ENCODE measurements at places on chromosomes 12 and 14. TPM values are rescaled to one million over a fixed set of nuclear protein-coding genes. Genes with fewer than 3 reads are reported as not detected.

GRCh38 chr12:81084811-81085350, 7.0 kb downstream of the ACSS3 start:
- no peak for DNase-seq
- H3K4me3 ChIP-seq = no peak overlapping the region
- H3K27me3 ChIP-seq = no peaks in the 10 kb centered on the region
- H3K36me3 ChIP-seq = no peaks in the 10 kb centered on the region
- H3K27ac ChIP-seq = no peak overlapping the region

Gene CCDC38
- not detected for total RNA-seq

- H3K27me3 ChIP-seq = no peaks in the 10 kb centered on the region
- H3K4me3 ChIP-seq = no peak overlapping the region
- H3K4me1 ChIP-seq = peaks cover 7% of the 10 kb centered on the region
- no peak overlapping the region for H3K27ac ChIP-seq
Observed at GRCh38 chr12:111932241-111932640, 80.7 kb downstream of the TMEM116 start.

- no peaks in the 10 kb centered on the region for H3K36me3 ChIP-seq
- DNase-seq = no peak
- H3K4me3 ChIP-seq = no peak overlapping the region
Observed at GRCh38 chr12:67692966-67693365, 44.4 kb downstream of the DYRK2 start.

DNA sequence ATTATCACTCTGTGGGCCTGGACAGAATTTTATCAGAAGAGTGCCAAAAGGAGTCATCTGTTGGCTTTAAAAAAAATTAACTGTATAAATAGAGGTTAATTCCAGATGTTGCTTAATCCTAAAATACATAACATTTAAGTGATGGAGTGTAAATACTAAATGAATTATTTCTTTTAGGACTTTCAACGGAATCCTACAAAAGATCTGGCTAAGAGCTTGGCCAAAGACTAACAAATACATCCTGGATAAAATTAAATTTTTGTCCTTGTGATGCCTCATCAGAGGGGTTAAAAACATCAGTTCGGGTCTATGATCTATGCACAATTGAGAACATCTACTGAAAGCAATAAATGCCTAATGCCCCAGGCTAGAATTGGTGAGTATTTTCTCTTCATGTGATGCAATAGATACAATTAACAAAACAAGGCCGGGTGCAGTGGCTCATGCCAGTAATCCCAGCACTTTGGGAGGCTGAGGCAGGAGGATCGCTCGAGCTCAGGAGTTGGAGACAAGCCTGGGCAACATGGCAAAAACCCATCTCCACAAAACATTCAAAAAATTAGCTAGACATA, 49.8 kb upstream of the RAP1B start:
- H3K4me3 ChIP-seq = no peak overlapping the region
- DNase-seq = no peak
- no peaks in the 10 kb centered on the region for H3K36me3 ChIP-seq
- H3K27me3 ChIP-seq = no peaks in the 10 kb centered on the region
- no peak overlapping the region for H3K27ac ChIP-seq

- H3K27ac ChIP-seq = no peak overlapping the region
- H3K4me3 ChIP-seq = no peak overlapping the region
- H3K36me3 ChIP-seq = no peaks in the 10 kb centered on the region
- peaks cover 8% of the 10 kb centered on the region for H3K27me3 ChIP-seq
Observed at GRCh38 chr14:56816574-56817391, 6.5 kb upstream of the OTX2 start.

Gene SNX6
- 25.3 TPM for total RNA-seq

Gene PEBP1
- 312 TPM for total RNA-seq

Gene CCDC184
- total RNA-seq = 1.6 TPM

Gene PPM1H
- 0.85 TPM for total RNA-seq

DNA sequence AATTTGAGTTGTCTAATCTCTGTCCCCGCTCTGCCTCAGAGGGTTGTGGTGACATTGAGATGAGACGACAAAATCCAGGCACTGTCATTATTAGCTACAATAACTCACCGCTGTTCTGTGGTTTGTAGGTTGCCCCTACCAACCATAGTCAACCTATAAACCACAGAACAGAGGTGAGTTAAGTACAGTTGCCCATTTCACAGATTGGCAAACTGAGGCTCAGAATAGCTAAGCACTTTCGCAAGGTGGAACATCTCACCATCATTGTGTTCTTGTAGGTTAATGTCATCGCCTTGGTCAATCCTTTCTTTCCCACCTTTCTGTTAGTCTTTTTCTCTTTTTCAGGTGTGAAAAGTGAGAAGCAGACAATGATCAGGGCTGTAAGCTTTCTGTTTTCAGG, 63.4 kb upstream of the LHX5 start:
- no peak overlapping the region for H3K4me3 ChIP-seq
- H3K27me3 ChIP-seq = no peaks in the 10 kb centered on the region
- H3K36me3 ChIP-seq = no peaks in the 10 kb centered on the region

Gene LYZ
- total RNA-seq = 4.5 TPM

GRCh38 chr12:39685854-39686657, 66.5 kb upstream of the ABCD2 start:
- H3K27me3 ChIP-seq = no peaks in the 10 kb centered on the region
- H3K4me3 ChIP-seq = no peak overlapping the region
- no peak for DNase-seq
- H3K4me1 ChIP-seq = no peaks in the 10 kb centered on the region
- no peaks in the 10 kb centered on the region for H3K36me3 ChIP-seq
